ENCODE measurements at places on chromosomes 11 and 22.

GRCh38 chr11:94171693-94172440, 43.2 kb downstream of the PANX1 start:
- no peak for DNase-seq

DNA sequence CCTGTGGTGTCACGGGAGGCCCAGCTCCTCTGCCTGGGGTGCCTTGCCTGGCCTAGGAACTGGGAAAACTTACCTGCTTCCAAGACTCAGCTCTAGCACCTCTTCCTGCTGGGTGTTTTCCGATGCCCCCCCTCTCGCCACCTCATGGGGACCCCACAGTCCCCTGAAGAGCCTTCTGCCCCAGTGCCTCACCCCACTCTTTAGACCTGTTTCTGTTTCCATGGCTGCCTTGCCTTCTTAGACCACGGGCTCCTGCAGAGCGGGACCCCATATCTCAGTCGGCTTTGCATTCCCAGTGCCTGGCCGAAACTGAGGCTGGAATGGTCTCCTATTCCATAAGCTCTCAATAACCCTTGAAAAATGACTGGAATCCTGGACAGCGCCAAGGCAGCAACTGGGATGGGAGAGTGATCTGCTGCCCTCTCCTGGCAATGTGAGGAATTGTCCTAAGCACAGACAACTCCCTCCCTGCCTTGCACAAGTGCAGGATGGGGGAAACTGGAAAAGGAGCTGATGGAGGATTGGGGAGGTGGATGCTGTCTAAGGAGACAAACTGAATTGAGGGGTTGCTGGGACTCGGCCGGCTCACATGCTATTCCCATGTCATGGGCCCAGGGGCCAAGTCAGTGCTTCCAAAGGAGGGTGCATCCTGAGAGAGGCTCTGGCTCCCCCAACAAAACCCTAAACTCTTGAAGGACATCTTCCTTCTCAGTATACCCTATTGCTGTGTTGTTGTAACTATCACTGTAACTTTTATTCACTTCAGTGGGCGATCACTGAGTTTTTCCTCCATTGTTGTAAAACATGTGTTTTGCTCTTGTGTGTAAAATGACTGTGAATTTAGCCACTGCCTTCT, 26.6 kb upstream of the IL17RA start:
- peak; percentile 25 for DNase-seq

DNA sequence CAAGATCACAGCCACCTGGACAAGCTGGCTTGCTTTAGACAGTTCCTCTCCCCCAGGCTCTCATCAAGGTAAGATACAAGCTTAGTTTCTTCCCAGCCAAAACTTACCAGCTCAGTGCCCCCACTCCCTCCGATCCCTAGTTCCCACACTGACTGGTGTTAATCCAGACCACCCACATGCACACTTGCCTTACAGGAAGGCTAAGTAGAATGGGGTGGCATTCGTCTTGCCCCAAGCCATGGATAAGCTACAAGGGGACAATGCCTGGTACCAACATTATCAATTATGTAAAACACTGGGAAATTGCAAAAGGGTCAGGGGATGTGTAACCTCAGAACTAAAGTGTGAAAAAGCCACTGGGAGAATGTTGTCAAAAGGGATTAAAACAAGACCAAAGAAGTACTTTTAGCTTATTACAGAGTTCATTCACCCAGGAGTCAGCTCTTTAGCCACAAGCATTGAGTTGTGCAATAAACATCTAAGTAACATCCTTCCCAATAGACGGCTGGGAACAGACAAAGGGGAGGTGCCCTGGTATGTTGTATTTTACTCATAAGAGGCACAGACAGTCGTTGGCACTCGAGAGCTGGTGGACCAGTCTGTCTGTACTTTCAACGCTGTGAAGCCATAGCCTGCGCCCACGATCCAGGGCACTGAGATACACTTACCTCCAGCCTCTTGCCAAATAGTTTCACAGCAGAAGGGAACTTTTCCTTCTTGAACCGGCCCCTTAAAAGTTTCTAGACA, 1.1 kb downstream of the DHCR7 start:
- no peak for DNase-seq

DNA sequence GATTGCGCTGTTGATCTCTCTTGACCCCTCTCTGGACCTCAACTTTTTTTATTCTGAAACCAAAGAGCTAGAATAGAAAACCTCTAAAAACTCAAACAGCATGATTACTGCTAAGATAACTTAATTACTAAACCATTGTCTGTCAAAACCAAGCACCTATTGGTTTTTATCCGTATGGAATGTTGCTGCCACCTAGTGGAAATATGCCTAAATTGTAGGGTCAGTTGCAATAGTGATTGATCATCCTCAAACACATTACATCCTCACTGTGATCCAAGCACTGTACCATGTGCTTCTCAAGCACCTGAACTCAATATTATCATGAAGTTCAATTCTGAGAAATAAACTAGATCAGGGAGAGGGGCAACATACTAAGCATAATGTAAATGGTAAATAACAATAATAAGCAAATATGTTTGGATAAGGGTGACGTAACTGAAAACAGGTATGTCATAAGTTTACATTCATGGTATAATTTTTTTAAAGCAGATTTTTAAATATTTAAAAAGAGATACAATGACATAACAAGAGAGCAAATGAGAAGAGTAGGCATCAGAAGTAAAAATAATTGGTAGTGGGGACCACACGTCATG, 3.8 kb upstream of the OR5A2 start:
- no peak for DNase-seq

DNA sequence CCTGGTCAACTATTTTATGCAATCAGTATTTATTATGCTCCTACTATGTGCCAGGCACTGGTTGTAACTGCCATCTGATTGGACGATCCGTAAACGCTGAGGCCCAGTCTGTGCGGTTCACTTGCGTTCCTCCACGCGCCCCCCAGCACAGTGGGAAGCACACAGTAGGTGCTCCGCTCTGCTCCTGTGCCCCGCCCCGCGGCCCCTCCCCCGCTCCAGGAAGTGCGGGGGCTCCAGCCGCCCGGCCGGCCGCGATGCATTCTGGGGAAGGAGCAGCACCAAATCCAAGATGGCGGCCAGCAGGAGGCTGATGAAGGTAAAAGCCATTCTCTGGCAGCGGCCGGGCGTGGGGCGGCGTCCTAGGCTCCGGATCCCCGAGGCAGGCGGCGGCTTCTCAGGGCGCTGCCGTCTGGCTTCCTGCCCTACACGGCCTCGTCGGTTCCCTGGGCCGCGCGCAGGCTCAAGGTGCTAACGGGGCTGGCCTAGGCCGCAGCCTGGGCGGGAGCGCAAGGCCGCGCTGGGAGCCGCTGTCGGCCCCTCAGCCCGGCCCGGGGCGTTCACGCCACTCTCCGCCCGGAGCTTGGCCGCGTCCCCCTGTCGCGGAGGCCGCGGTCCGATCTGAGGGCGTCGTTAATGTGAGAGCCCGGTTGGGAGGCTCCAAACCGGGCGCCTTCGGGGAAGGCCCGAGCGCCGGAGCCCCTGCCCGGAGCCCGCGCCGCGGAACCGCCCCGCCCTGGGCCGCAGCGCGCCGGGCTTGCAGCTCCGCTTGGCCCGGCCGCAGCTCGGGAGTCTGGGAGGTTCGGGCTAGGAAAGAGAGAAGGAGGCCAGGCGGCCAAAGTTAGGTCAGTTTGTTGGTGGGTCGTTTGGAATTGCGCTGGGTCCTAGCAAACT, at the start of gene UBE2L3:
UBE2L3 (plus strand) TSS at position 259 of the 891 bp plus-strand sequence; CDS start at position 290, 31 bp downstream.
- DNase-seq, result peak; percentile 50

DNA sequence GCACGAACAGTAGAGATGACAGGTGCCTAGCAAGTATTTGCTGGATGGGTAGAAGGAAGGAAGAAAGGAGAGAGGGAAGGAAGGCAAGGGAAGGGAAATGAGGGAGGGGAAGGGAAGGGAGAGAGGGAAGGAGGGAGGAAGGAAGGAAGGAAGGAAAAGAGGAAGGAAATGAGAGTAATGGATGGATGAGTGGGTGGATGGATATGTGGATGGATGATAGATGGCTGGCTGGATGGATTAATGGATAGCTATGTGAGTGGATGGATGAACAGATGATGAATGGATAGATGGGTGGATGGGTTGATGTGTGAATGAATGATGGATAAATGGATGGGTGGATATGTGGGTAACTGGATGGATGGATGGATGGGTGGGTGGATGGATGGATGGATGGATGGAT, 125.9 kb upstream of the FGF3 start:
- no peak for DNase-seq

- DNase-seq, result no peak
These were observed 12.8 kb upstream of the PRR5 start for GRCh38 chr22:44689173-44689572.

DNA sequence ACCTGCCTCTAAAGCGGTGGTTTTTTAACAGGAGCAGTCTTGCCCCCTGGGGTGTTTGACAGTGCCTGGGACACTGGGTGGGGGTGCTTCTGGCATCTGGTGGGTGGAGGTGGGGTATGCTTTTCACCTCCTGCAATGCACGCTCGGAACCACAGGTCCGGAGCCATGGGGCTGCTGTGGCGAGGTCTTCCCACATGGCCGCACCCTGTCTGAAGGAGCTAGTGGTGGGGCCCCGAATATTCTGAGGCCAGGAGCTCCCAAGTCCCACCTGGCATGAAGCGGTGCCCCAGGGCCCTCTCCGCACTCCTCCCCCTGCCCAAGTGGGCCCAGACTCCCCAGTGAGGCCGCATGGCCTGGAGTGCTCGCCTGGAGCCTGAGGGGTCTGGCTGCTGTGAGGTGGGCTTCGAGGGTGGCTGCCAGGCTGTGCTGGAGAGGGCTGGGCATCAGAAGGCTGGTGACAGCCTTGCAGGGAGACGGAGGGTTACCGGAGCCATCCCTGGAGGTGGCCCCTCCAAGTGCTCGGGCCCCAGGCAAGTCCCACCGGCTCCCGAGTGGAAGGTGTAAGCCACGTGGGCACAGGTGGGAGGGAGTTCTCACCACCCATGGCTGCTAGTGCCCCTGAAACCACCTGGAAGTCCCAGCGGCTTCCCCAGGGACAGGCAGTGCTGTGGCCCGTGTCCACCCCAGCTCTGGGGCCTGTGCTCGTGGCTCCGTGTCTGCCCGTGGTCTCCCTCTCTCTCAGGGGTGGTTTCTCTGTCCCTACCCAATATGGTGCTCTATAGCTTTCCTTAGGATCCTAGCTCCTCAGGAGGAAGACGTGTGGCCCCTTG, 15.1 kb downstream of the TBX1 start:
- no peak for DNase-seq

- no peak for DNase-seq
These were observed 2.1 kb upstream of the EIF3M start for GRCh38 chr11:32581556-32581955.

DNA sequence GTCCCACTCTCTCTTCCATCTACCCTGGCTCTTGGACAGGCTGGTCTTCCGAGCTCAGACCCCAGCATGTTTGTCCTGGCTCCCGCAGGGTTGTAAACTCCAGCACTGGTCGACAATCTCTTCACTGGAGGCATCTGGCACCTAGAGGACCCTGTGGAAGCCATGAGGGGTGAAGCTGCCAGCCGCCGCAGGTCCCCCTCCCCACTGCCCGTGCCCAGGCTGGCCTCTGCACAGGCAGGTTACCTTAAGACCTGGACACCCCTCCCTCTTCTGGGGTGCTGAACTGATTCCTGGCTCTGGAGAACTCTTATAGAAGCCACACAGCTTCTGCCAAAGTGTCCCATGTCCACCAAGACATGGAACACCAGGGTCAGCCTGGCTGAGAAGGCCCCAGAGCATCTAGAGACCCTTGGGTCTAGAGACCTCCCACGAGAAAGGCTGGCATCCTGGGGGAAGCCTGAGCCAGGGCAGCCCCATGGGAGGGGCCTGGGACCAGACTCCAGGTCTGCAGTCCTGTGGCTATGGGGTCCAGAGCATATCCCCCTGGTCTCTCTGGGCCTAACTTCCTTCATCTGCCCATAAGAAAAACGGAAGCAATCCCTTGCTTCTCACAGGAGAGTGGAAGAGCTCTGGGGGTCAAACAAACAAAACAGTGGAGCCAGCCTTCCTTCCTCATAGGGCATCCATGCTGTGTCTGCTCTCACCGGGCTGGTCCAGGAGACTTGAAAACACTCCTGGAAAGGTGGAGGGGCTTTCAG, 30.6 kb downstream of the LMO1 start:
- no peak for DNase-seq

- no peak for DNase-seq
These were observed 73.0 kb downstream of the C2CD3 start for GRCh38 chr11:74097686-74098237.

DNA sequence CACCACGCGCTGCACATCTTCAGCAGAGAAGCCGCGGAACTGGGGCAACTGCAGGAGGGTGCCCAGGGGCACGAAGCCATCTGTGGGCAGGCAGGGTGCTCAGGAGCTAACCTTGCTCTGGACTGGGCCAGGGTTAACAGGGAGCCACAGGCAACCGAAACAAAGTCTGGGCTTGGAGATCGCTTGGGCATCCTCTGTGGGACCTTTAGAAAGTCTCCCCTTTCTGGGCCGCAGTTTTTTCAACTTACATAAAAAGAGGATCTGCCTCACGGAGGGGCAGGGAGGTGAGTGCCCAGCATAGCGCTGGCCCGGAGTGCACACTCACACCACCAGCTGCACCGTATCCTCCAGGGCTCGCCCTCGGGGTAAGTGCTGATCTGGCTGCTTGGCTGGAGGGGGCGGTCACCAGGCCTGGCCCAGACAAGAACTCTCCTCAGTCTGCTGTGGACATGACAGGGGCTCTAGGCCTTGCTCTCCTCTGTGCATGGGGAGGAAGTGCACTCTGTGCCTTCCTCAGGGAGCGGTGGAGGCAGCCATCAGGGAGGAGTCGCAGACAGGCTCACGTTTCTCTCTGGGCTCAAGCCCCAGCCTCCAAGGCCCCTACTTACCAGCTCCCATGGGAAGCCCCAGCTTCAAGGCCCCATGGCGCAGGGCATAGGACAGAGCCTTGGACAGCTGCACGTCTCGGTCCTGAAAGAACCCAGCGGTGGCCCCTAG, 937 bp downstream of the TRPT1 start:
- DNase-seq, result no peak

GRCh38 chr22:23152238-23153114, 7.2 kb downstream of the RAB36 start:
- no peak for DNase-seq

- no peak for DNase-seq
These were observed 85.0 kb upstream of the PLET1 start for GRCh38 chr11:112345706-112346105.

DNA sequence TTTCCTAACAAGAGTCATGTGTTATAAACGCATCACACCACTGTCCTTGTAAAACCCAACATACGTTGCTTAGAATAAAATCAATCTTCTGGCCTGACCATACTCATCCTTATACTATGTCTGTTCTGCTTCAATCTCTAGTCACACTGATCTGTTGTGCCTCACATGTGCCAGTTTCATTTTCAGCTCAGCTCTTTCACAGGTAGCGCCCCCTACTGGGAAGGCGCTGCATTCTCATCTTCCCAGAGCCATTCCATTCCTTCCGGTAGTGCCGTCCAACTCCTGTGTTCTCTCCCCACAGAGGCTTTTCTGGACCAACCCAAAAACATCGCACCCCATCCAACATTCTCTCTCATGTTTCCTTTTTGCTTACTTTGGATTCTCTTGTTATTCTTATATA, 22.2 kb downstream of the CASP5 start:
- peak; percentile 5 for DNase-seq

GRCh38 chr22:35478633-35479107, 62.0 kb upstream of the RASD2 start:
- no peak for DNase-seq

- DNase-seq, result no peak
These were observed 838 bp upstream of the MTFP1 start for GRCh38 chr22:30424534-30425326.

- DNase-seq, result no peak
These were observed 32.7 kb downstream of the NARS2 start for GRCh38 chr11:78542007-78542406.
